M059J (cell line): ENCODE measurements at places on chromosomes 16 and 17. TPM values are rescaled to one million over a fixed set of nuclear protein-coding genes. Genes with fewer than 3 reads are reported as not detected.
A peak's percentile ranks its signal among the peaks of the same experiment; 100 is the strongest.

DNA sequence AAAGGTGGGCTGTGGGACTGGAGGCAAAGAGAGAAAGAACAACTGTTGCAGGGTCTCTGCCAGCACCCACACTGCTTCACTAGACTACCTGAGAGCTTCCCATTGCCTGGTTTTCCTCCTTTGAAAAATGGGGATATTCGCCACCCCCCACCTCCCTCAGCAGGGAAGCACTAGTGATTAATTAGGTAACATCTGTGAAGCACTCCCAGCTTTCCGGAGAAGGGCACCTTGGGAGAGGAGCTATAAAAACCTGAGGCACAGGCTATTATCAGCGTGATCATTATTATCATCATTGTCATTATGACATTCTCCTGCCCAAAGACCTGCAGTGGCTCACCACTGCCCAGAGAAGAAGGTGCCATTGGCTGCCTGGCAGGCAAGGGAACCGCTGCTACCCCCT, 83.5 kb downstream of the XYLT1 start:
- no peak for DNase-seq

GRCh38 chr16:86886651-86887050, 308.3 kb downstream of the FOXL1 start:
- DNase-seq = peak; percentile 65

DNA sequence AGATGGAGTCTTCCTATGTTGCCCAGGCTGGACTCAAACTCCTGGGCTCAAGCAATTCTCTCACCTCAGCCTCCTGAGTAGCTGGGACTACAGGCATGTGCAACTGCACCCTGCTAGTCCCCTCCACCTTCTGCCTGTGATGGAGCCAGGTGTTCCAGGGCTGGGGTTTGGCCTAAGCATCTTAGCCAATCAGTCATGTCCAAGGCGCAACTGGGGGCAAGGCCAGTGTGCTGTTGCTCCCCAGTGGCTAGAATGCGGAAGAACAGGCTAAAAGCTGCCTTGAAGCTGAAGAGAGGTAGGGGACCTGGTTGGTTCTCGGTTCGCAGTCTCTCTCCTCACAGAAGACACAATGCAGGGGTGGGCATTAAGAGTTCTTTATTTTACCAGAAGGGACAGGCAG, 18.6 kb downstream of the FLOT2 start:
- DNase-seq = peak; percentile 40

GRCh38 chr17:82103553-82104451, 5.8 kb upstream of the FASN start:
- no peak for DNase-seq

- no peak for DNase-seq
These were observed 545.3 kb upstream of the SALL1 start for GRCh38 chr16:51696376-51696775.

NLRC5 gene
- 25.2 and 31.1 TPM in 2 replicates for total RNA-seq

NXN gene
- 22.6 and 32.8 TPM in 2 replicates for total RNA-seq

DNA sequence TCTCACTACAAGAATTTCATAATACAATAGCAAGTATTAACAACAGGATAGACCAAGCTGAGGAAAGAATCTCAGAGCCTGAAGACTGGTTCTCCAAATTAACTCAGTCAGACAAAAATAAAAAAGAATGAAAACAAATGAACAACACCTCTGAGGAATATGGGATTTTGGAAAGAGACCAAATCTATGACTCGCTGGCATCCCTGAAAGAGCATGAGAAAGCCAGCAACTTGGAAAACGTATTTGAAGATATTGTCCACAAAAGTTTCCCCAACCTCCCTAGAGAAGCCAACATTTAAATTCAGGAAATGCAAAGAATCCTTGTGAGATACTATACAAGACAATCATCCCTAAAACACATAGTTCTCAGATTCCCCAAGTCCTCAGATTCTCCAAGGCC, 20.9 kb downstream of the NLRP1 start:
- peak; percentile 32 for DNase-seq

OR1A1 gene
- total RNA-seq = not detected in 2 replicates

- peak; percentile 63 for DNase-seq
These were observed 213.4 kb downstream of the SOX9 start for GRCh38 chr17:72334205-72334604.

- no peak for DNase-seq
These were observed 47.9 kb downstream of the LYRM1 start for GRCh38 chr16:20948444-20948843.

DNA sequence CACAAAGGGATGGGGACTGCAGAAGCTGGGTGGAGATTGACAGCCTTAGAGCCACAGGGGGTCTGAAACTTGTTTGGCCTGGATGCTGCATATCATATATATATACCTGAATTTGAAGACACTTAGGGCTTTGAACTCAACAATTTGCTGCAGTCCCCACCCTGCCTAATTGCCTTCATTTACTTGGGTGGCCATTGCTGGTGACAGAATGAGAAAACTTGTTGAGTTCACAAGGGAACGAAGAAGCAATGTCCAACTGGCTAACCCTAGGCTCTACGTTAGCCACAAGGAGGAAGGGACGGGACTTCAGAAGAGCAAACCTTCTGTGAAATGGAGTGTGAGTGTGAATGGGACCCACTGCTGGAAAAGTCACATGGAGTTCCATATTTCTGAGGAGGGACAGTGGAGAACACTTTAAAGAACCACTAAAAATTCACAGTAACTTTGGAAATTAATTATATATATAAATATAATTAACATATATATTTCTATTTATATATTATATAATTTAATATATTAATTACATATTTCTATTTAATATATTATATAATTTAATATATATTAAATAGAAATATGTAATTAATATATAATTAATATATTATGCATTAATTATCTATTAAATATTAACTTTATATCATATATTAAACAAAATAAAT, 215.3 kb upstream of the SOX9 start:
- DNase-seq = no peak

GRCh38 chr16:89890200-89890599, 16.8 kb downstream of the TCF25 start:
- DNase-seq = no peak

DNA sequence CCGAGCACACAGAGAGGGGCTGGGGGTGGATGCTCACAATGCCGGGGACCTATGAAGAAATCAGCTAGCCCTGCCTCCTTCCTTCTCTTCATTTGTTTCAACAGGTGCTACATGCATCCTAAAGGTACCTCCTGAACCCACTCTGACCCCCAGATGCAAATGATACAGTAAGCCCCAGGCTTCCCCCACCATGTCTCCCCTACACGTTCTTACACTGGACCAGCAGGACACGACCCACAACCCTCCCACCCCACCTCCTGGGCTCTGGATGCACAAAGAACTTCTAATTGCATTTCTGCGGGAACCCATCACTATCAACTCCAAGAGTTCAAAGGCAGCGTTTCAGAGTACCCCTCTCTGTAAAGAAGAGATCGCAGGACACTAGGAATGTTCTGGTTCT, 2.1 kb downstream of the XYLT1 start:
- no peak for DNase-seq

- peak; percentile 19 for DNase-seq
These were observed 138.9 kb downstream of the SEC14L1 start for GRCh38 chr17:77279448-77280303.

DNA sequence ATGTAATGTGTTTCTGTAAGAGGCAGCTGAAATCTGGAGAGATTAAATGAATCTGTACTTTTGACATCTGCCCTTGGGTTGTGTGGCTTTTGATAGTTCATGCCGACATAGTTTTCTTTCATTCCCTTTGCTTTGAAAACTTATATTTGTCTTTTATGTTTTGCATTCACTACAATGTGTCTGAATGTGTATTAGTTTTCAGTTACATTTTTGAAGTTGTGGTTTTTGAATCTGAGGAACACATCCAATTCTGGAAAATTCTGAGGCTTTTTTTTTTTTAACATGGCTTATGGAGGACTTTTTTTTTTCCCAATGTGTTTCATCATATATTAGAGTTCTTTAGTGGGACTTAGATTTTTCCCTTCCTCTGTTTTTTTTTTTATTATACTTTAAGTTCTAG, 683.7 kb upstream of the SOX9 start:
- no peak for DNase-seq

GRCh38 chr17:63433746-63434591, 12.1 kb downstream of the CYB561 start:
- DNase-seq = peak; percentile 97

DNA sequence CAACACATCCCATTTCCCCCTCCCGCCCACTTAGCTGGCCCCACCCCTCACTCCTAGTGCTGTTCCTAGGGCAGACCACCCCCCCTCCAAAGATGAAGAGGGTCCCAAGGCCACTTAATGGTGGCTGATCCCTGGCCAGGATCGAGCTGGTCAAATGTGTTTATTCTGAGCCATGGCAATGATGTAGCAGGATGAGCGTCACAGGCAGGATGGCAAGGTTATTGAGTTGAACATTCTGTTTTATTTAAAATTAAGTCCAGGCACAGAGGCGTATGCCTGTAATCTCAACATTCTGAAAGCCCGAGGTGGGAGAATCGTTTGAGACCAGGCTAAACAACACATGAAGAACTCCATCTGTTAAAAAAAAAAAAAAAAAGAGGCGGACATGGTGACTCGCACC, 12.2 kb downstream of the ZNF423 start:
- no peak for DNase-seq
